ENCODE measurements at places on chromosomes 16 and 17.

GRCh38 chr17:50022463-50023130 is 27.6 kb upstream of the DLX3 start:
- no peak for DNase-seq

DNA sequence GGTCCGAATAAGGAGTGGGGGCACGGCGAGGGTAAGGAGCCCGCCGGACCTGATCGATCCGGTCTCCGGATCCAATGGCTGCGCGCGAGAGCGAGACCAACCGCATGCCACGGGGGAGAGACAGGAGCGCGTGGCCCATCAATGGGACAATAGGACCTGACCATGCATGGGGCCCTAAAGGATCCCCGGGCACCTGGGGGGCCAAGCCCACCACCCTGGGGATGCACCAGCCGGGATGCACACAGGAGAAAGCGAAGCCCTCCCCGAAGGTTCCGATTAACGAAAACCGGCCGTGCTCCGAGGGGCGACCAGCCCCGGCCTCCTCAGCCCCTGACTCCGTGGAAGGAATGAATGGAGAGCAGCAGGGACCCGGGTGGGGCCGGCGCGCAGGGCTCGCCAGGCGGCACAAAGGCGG is 525 bp downstream of the JPT1 start:
- DNase-seq: no peak

GRCh38 chr16:46629331-46630219 is 8.4 kb upstream of the SHCBP1 start:
- no peak for DNase-seq

DNA sequence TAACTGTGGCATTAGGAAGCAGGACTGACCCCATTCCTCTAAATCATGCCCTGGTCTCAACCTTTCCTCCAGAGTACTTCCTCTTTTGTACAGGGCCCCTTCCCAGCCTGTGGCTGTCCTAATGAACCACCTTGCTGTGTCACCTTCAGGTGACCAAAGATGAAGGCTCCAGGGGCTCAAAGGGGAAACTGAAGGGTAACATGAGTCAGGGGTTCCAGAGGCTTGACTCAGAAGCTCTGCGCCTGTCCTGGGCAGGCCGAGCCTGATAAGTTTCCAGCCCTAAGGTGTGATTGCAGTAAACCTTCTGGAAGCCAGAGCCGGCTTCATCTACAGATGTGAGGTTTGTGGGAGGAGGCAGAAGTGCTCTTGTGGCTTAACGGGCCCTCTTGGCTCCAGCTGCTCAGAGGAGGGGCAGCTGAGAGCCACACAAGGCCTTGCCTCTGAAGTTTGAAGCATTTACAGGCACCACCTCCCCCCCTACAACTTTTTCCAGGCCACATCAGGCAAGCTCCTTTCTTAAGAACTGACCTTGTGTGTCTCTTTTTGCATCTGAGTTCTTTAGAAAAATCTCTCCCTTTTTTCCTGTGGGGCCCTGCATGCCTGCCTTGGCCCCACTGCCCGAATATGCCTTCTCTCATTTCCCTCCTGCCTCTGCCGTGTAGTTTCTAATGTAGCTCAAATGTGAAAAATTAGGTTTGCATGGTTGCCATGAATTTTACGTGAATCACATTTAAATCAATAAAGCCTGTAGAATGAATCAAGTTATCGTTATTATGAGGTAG is 149.9 kb downstream of the CLEC16A start:
- no peak for DNase-seq

GRCh38 chr17:17824783-17825614 is 11.8 kb downstream of the SREBF1 start:
- no peak for DNase-seq

GRCh38 chr17:31448467-31449077 is 57.1 kb downstream of the RAB11FIP4 start:
- no peak for DNase-seq

DNA sequence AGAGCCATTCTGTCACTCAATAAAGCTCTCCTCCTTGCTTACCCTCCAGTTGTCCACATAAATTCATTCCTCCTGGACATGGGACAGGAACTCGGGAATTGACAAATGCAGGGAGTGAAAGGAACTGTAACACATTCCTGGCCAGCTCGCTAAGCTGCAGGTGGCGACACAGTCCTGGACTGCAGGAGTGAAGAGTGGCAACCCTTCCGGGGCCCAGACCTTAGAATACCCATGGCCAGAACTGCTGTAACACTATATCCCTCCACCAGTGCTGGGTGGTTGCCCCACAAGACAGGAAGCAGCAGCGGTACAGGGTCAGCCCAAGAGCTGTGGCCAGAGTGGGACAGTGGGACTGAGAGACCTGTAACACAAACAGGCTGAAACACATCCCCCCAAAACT is 30.3 kb upstream of the KIF2B start:
- no peak for DNase-seq

- no peak for DNase-seq
Measured at GRCh38 chr16:4970010-4970409, 11.9 kb downstream of the SEC14L5 start.

DNA sequence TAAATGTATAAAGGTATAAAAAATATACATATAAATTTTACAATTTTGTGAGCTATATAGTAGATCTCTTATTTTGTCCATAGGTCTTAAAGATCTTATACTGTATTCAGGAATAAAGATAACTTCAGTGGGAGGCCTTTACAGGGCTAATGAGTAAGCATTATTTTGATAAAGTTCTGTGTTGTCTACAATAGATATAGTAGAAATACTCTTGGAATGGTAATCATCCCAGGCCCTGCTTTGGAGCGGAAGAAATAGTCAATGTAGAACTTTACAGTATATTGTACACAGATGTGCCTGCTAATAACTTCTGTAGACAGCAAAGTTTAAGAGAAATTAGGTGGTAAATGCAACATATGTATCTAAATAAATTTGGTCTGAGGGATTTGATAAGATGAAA is 42.6 kb downstream of the TENT4B start:
- DNase-seq: no peak

DNA sequence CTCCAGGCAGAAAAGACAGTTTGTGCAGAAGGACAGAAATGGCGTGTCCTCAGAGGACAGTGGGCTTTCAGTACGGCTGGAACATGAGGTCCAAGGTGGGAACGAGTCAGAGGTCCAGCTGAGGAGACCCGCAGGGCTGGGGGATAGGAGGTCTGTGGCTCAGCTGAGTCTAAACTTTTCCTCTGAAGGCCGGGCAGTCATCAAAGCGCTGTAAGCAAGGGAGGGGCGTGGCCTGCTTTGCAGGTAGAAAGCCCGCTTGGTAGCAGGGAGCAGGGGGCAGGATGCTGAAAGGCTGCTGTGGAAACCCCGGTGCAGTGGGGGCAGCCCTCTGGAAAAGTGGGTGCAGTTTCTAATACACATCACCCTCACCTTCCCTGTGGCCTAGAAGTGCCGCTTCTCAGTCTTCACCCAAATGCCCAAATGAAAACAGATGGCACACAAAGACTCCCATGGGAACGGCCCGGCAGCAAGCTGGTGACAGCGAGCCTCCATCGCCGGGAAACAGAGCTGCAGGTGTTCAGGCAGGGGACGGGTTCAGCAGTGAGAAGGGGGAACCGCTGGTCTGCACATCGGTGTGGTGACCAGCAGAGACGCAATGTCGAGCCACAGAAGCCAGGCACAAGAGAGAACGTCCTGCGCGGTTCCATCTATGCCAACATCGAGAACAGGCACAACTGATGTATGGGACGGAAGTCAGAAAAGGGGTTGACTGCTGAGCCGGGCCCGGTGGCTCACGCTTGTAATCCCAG is 12.2 kb upstream of the OSGIN1 start:
- DNase-seq: no peak

GRCh38 chr17:46875849-46876352 is 24.5 kb downstream of the WNT9B start:
- no peak for DNase-seq

- DNase-seq: peak; percentile 83
Measured at GRCh38 chr16:85484347-85485300, 128.5 kb upstream of the GSE1 start.

- no peak for DNase-seq
Measured at GRCh38 chr16:21179983-21180365, 21.5 kb downstream of the LDAF1 start.

GRCh38 chr16:88437367-88437964 is 15.6 kb upstream of the ZFPM1 start:
- DNase-seq: no peak

DNA sequence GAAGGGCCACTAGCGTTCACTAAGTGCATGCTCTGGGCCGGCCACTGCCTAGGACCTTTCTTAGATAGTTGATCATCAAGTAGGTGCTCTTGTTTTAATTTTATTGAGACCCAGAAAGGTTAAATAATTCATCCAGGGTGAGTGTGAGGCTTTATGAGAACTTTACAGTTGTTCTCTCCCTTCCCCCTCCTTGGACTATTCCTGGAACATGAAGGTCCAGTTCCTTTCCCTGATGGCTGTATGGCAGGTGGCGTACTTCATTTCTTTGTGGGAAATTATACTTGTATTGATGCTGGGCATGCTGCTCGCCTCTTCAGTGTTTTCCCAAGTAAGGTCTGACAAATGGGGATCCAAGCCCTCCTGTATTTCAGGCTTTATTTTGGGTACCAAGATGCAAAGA is 8.5 kb downstream of the SGF29 start:
- DNase-seq: no peak

GRCh38 chr16:28873543-28874201 is 4.6 kb upstream of the ATP2A1 start:
- no peak for DNase-seq

DNA sequence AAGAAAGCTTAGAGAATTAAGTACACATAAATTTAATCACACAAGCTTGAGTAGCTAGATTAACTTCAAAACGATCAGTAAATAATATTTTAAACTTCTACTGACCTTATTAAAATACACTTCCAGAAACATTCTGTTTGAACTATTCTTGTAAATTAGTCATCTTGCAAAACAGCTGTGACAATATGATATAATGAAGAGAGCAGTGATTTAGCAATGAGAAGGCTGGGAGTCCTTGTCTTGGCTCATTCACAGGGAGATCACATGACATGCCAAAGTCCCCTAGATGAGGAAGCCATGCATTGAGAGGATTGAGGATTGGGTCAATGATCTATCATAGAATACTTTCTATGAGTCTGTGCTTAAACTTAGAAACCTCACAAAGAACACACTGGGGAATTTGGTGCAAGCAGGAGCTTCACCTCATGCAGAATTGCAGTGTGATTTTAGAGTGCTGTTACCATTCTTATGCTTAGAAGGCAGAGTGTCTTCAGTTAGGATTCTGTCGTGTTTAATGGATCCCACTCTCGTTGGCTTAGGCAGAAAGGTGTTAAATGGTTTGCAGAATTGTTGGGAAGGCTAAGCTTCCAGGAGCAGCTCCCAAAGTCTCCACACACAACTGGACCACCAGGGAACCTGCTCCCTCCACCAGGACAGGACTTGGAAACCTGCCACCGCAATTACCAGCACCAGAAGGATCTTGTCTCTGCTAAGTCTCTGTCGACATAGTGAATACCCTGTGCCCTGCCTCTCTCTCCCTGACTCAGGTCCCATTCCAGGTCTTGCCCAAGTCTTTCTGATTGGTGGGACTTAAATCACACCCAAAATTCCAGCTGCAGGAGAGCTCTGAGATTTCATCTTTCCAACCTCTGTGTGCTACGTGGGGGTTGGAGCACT is 87.1 kb downstream of the USP22 start:
- no peak for DNase-seq

DNA sequence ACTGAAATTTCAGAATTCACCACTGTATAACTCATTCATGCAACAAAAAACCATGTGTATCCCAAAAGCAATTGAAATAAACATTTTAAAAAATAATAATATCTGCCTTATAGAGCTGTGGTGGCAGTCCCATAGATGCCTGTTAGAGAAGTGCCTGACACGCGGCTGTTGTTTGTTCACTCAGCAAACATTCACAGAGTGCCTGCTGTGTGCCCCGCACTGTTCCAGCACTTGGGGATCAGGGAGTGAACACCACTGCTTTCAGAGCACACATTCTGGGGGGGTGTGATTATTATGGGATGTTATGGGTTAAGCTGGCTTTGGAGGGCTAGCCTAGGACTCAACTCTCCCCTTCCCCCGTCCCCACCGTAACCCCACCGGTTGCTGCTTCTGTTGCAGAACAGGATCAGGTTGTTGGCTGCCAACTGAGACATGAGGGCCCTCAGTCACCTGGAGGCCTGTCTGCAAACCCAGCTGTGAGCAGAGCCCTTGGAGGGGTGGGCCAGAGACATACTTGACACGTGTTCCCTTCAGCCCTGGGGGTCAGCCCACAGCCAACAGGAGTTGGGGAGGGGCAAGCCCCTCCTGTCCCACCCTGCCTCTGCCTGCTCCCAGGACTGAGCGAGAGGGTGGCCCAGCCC is 103.3 kb upstream of the CIBAR2 start:
- no peak for DNase-seq

DNA sequence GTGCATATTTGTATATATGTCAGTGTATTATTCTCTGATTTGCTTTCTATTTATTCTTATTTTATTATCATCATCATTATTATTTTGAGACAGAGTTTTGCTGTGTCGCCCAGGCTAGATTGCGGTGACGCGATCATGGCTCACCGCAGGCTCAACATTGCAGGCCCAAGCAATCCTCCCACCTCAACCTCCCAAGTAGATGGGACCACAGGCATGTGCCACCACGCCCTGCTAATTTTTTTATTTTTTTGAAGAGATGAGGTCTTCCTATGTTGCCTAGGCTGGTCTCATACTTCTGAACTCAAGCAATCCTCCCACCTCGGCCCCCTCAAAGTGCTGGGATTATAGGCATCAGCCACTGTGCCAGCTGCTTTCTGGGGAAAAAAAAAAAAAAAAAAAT is 8.4 kb upstream of the ARHGAP17 start:
- DNase-seq: no peak

GRCh38 chr16:57186872-57187854 is 1.0 kb downstream of the RSPRY1 start:
- no peak for DNase-seq

DNA sequence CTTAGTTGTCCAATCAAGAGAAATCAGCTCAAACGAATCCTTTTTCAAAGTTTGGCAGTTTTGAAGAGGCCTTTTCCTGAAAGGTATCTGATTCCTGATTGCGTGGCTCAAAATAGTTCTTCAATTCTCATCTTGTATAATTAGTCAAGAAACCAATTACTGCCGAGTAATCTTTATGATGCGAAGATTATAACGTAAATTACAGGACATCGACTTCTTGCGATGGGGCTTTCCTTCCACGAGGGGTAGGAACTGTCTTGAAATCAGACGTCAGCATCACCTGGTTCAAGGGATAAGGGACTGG is 644 bp upstream of the ARL2BP start:
- no peak for DNase-seq

GRCh38 chr16:55149622-55150021 is 174.4 kb upstream of the IRX6 start:
- no peak for DNase-seq

Data from NCI-H1436 treated with DMSO at 0.1 percent for 48 hours (cell line).